ENCODE measurements at places on chromosomes 12 and 14.

DNA sequence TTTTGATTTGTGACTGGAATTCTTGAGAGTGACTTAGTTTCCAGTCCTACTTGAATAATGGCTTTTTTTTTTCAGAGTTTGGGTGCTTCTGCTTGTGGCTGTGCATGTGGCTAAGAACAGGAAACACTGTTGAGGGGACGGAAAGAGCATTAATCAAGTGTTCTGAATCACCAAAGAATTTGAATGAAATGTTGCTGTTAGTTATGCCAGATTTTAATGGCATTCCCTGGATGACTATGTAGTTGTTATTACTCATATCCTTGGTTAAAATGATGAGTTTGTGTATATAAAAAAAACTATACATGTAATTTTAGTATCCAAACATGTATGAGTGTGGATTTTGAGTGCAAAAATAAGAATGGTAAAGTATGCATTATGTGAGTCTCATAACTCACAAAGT, 347.9 kb downstream of the BCAT1 start:
- no peak for DNase-seq

DNA sequence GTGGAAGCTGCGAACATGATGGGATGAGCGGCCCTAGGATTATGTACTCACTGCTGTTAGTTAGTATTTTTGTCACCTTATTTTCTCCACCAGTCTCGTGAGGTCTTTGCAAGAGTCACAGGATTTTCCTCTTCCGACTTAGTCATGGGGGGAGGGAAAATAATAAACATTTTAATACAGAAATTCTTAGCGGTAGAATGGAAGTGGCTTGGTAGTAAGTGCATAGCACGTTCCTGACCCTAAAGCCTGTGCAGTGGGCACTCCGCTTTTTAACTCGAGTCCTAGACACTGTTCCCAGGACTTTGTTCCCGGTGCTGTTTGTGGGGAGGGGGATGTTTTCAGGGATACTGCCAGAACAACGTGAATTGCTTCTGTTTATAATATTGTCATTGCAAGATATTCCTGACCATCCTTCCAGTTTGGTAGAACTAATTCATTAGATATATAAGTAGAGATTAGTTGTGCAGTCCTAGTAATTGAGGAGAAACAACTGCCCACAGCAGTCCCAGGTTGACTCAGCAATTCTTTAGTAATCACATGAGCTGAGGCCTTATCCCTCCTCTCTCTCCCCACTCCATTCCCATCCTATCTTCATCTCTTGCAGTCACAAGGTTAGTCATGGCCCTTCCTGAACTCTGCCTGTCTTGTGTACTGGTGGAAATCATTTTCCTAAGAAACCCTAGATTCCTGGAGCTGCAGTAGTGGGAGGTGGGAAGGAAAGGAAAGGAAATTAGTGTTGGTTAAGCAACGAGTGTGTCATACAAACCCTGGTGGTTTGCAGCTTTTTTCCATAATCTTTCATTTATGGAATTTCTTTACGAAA, 799 bp downstream of the SLC38A6 start:
- DNase-seq, result no peak

GRCh38 chr12:28024231-28024995, 51.9 kb upstream of the PTHLH start:
- no peak for DNase-seq

DNA sequence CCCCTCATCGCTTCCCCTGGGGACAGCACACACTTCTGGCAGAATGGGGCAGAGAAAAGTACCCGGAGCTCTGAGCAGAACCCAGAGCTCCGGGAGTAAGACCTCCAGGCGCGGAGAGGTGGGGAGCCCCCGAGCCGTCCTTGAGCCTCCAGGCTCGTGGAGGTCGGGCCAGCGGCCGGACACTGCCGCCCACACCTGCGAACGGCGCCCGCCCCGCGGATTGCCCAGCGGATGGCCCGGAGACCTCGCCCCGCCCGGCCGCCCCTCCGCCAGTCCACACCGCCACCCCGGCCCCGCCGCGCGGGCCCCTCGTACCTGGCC, 344 bp downstream of the SPTLC2 start:
- no peak for DNase-seq

- DNase-seq, result no peak
These were observed 87.5 kb downstream of the NCOR2 start for GRCh38 chr12:124479680-124480468.

- DNase-seq, result no peak
These were observed 271.1 kb downstream of the RERGL start for GRCh38 chr12:17818931-17819330.

DNA sequence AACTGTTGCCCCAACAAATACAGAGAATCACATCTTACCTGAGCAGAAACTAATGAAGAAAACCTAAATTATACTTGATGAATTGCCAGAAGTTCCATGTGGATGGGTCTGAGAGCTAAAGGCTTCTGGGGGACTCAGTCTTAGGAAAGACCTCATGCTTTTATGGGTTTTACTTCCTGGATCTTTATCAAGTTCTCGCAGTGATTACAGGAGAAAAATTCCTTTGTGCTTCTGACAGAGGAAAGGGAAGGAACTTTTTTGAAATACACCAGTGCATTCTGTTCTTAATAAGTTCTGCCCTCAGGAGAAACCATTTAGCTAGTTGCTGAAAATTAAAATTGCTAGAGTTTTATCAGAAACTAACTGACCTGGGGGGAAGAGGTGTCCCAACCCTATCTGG, 203.9 kb upstream of the KITLG start:
- no peak for DNase-seq

DNA sequence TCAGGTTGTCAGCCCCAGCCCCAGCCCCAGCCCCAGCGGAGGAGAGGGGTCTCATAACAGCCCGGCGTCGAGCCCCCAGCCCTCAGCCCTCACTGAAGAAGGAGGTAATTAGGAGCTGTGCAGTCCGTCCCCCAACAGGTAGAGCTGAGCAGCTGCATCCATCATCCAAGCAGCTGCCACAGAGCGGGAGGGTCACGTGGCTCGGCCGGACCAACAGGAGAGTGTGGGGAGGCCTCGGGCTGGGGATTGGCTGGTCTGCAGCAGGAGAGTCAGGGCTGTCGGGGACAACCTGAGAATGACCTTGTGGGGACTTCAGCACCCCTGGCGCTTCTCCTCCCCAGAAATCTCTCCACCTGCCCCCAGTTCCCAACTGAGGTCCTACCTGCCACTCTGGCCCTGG, 29.6 kb downstream of the SMUG1 start:
- DNase-seq, result no peak

DNA sequence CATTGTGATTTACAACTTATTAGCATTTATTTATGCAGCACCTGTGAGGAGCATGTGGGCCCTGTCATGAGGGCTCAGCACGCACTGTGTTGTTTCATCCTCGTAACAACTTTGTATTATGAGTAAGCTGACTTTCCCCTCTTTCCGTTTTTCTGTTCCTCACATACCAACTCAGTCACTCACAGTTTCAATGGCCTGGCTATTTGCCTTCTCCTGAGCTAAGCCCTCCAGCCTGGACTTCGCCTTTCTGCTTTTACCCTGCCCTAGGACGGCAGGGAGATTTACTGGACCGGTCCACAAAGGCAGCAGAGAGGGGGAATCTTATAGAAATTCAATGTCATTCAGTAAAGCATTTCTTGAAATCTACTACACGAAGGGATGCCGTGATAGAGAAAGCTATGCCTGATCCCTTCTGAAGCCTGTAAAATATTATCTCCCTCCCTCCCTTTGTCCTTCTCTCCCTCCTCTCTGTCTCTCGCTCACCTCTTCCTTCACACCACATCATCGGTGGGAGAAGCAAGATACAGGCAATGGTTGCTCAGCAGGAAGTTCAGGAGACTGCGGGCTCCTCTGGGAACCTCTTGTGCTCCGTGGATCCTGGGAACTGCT, 219.2 kb upstream of the TBX3 start:
- DNase-seq, result no peak

DNA sequence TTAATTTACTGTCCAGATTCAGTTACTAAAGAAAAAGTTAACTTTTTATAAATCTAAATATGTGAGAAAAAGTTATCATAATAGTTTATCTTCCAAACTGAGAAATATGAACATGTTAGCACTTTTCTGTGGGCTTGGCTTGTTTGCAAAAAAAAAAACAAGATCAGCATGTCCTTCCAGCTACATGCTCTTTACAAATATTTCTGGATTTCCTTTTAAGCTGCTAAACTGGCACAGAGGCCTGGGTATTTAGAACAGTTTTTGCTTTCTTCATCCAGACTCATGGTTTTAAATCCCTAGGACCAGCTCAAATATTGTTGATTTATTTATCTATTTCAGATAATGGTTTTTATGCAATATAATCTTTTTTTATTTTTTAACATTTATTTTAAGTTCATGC, 1444.5 kb upstream of the FLRT2 start:
- no peak for DNase-seq

DNA sequence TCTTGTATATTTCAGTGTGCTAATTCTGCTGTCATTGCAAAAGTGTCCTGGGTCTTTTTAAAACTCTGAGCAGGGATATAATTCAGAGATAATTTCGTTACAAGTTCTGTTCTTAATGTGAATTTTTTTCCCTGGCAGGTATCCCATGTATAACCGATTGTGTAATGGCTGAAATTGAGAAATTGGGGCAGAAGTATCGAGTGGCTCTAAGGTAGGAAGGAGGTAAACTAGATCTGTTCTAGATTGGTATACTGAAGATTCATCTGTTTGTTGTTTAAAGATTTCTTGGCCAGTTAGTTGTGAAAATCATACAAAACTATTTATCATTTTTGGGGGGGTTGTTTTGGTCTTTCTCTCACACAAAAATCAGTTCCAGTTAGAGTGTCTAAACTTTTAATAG, 10.2 kb downstream of the FCF1 start:
- no peak for DNase-seq

DNA sequence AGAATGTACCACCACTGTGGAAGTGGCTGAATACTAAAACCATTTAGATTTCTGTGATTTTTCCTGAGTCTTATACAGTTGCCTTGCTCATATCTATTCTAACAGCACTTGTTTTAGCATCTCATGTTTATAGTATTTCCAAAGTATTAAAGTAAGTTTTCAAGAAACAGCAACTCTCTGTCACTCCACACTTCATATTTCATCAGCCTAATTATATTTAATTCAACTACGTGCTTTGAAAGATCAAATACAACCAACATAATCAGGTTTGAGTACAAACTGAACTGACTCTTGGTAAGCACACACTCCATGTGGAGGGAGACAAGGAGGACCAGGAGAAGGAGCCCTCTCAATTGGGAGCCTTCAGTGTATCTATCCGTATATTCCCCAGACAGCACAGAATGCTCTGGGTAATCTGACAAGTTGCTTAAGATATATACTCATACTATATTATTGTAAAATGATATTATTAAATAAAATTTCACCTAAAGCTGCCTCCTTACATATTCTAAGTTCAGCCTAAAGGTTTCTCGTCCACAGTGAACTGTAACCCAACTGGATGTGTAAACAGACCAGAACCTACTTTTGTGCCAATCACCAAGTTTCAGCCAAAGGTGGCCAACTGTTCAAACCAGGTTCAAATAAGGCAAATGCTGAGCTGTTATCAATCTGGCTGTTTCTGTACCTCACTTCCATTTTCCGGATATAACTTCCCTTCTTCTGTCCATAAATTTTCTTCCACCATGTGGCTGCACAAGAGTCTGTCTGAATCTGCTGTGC, 105.0 kb upstream of the RASSF8 start:
- no peak for DNase-seq

- no peak for DNase-seq
These were observed 52.8 kb downstream of the PRMT8 start for GRCh38 chr12:3543826-3544225.

DNA sequence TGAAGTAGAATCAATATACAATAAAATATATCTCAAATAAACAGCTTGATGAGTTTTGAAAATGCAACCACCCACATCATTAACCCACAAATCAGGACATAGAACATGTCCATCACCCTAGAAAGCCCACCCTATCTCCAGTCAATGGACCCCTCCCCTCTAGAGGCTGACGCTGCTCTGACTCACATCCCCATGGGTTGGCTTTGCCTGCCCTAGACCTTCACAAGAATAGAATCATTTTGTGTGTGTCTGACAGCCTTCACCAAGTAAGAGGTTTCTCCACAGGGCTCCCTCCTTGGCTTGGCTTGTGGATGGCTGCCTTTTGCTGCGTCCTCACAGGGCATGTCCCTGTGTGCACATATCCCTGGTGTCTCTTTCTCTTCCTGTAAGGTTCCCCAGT, 250.2 kb upstream of the RTL1 start:
- DNase-seq, result no peak

GRCh38 chr14:74859757-74860552, 16.0 kb downstream of the PROX2 start:
- DNase-seq, result no peak

DNA sequence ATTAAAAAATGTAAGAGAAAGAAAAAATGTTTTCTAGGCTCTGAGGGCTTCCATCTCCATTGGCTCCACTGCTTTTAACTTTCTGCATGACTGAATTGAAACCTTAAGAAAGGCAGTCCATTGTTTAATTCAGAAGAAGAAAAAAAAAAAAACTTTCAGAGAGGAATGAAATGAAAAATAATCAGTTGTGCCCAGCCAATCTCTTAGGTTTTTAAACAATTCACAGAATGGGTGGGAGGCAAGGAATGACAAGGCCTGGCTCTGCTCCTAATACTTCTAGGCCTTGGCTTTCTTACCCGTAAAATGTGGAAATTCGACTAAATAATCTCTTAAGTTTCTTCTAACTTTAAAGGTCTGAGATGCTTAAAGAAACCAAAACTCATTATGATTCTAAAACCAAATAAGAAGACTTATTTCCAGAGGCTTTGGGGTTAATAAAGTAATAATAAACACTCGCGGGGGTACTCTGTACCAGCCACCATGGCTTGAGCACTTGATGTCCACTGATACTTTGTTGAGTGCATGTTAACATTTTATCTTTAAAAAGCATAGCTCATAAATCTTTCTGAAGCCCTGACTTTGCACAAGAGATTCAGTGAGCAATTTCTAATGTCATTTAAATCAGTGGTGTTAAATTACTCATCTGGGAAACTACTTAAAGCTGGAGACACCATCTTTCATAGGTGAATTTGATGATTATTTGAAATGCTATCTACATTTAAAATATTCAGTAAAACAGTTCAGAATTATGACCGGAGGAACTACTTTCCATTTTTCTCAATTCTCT, 49.6 kb downstream of the STON2 start:
- DNase-seq, result no peak

GRCh38 chr12:53726341-53726740, 911 bp downstream of the CALCOCO1 start:
- no peak for DNase-seq

GRCh38 chr14:92718664-92719063, 29.8 kb downstream of the LGMN start:
- DNase-seq, result no peak

DNA sequence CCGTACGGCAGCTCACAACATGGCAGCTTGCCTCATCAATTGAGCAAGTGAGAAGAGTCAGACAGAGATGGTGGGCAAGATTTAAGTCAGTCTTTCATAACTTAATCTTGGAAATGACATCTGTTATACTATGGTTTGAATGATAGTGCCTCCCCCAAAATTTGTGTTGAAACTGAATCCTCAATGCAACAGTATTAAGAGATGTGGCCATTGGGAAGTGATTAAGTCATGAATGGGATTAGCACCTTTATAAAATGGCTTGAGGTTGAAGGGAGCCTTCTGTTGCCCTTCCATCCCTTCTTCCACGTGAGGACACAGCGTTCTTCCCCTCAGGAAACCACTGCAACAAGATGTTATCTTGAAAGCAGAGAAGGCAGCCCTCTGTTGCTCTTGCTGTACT, 124.2 kb downstream of the C12orf75 start:
- no peak for DNase-seq

- peak; percentile 85 for DNase-seq
These were observed 53.5 kb downstream of the PHLDA1 start for GRCh38 chr12:75977952-75978671.
